ENCODE measurements at places on chromosomes 12 and 14.
A peak's percentile ranks its signal among the peaks of the same experiment; 100 is the strongest.

DNA sequence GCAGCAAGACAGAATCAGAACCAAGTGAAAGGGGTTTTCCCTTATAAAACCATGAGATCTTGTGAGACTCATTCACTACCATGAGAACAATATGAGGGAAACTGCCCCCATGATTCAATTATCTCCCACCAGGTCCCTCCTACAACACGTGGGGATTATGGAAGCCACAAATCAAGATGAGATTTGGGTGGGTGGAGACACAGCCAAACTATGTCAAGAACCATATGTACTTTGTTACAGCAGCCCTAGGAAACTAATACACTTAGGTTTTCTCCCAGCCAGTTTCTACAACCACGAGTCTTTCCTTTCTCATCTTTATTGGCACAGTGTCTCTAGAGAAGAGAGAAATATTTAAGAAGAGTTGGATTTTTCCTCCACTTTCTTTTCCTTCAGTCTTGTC is 72.6 kb downstream of the BTG1 start:
- DNase-seq: no peak

GRCh38 chr14:90820958-90821357 is 4.7 kb upstream of the TTC7B start:
- DNase-seq: no peak

- no peak for DNase-seq
Observed at GRCh38 chr12:132850291-132850690, 21.6 kb upstream of the GOLGA3 start.

GRCh38 chr14:103361867-103362266 is 23.3 kb upstream of the MARK3 start:
- DNase-seq: no peak

- DNase-seq: no peak
Observed at GRCh38 chr14:24705840-24706239, 71.8 kb upstream of the GZMB start.

GRCh38 chr14:75286313-75286712 is 7.7 kb downstream of the FOS start:
- DNase-seq: no peak

DNA sequence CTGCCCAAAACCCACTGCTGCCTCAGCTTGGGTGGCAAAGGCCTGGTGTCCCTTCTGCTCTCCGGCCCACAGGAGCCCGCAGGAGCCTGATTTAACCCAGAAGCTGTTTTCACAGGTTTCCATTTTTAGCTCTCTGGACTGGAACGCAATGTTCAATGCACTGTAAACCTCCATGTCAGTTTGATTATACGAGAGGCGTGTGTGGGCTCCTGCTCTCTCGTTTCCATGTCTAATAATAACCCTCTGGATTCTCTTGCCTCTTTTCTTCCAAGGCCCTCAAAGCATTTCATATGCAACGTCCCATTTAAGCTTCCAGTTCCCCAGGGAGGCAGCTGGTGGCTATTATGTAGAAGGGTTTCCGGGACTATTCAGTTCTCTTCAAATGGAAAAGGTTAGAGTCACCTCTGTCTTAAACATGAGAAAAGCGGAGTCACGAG is 161.1 kb downstream of the SUDS3 start:
- peak; percentile 43 for DNase-seq
